ENCODE measurements at places on chromosomes 6 and 20. TPM values are rescaled to one million over a fixed set of nuclear protein-coding genes. Genes with fewer than 3 reads are reported as not detected.

Gene SDCBP2
- total RNA-seq: 1.2 TPM

DNA sequence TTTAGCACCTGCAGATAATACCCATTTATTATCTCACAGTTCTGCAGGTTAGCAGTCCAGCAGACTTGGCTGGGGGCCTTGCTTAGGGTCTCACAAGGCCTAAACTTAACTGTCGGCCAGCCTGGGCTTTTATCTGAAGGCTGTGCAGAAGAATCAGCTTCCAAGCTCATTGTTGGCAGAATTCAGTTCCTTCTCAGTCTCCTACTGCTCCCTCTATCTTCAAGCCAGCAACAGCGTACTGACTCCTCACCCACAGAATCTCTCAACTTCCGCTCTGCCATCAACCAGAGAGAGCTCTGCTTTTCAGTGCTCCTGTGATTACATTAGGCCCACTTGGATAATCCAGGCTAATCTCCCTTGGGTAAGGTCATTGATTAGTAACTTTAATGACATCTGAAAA is 30.2 kb upstream of the NHSL1 start:
- DNase-seq: no peak

DNA sequence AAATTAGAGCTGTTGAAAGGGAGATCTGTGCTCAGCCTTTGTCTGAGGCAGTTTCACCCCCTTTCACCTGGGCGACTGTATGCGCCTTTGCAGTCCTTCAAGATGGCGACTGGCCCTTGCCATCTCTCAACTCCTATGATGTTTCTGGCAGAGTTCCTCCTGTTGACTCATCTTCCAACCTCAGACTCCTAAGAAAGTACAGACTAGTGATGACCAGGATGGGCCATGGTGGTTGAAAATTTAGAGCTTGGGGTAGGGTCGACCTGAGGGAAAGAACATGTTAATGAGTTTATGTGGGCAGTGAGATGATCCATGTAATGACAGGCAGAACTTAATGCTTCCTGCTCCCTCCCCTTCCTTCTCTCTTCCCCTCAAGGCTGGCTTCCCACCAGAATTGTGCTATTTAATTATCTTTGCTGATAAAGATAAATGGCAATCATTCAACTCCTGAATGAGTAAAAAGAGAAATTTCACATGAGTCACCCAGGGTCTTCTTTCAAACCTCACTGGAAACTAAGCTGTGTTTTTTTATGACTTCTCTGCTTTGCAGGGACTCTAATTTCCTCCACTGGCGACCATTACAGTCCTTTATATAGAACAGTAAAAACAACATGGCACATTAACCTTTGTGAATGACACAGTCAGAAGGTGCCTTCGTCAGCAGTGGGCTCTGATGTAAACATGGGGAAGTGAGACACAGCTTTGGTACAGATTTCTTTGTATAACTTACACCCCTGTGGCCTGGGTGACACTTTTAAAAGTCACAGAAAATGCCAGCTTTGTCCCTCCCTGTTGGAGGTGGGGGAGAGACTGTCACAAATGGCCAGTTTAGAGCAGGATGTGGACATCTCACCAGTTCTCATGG is 103.5 kb downstream of the SCP2D1 start:
- DNase-seq: no peak

- no peak for DNase-seq
Measured at GRCh38 chr6:29989211-29989610, 46.9 kb downstream of the HLA-A start.

DNA sequence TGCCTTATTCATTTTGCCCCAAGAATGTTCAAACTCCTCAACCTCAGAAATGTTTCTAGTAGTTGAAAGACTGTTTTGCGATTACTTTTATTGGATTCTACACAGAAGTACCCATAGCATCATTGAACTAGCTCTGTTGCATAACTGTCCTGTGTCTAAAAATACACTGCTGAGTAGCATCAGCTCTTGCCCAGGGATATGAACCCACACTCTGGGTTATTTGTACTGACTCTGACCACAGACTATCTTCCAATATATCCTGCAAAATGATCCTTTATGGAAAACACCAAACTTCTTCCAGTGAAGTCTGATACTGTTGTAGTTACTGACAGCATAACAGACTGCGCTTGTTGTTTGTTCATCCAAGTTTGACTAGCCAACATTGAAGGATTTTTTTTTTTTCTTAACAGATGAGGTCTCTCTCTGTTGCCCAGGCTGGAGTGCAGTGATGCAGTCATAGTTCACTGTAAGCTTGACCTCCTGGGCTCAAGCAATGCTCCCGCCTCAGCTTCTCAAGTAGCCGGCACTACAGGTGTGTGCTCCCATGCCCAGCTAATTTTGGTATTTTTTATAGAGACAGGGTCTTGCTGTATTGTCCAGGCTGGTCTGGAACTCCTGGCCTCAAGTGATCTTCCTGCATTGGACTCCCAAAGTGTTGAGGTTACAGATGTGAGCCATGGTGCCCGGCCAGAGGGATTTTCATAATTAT is 49.9 kb downstream of the TULP4 start:
- DNase-seq: no peak

DNA sequence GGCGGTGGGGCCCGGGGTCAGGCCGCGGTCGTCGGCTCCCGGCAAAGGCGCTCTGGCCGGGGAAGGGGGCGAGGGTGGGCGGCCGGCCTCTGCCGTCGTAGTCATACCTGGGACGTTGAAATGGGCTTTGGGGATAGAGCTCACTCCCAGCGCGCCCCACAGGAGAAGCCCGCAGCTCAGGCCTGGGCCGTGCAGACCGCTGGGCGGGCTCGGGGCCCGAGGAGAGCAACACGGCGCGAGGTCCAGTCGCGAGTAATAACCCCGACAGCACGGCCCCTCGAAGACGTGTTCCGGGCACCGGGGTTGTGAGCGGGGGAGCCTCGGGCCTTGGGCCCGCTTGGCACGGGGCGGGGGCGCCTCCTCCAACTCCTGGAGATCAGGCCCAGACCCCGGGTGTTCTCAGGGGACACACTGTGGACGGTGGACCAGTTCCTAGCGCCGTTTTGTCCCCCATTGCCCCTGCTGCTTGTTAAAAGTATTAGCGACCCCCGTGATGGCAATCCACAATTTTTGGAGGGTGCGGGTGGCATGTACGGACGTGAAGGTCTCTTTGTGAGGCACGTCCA is 10.9 kb downstream of the FOXC1 start:
- no peak for DNase-seq

DNA sequence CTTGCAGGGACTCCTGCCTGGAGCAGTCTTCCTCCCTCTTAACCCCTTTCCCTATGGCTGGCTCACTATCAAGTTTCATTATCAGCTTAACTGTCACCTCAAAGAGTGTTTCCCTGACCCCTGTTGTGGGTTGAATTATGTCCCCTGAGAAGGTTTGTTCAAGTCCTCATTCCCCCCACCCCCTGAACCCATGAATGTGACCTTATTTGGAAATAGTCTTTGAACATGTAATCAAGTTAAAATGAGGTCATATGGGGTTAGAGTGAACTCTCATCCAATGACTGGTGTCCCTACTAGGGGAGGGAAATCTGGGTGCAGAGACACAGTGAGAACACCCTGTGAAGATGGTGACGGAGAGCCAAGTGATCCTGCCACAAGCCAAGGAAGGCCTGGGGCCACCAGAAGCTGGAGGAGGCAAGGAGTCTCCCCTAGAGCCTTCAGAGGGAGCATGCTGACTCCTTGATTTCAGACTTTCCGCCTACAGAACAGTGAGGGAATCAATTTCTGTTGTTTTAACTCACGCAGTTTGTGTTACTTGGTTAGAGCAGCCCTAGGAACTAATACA is 165.2 kb upstream of the TOP1 start:
- no peak for DNase-seq

GRCh38 chr6:168681748-168682147 is 240.8 kb downstream of the SMOC2 start:
- DNase-seq: no peak

DNA sequence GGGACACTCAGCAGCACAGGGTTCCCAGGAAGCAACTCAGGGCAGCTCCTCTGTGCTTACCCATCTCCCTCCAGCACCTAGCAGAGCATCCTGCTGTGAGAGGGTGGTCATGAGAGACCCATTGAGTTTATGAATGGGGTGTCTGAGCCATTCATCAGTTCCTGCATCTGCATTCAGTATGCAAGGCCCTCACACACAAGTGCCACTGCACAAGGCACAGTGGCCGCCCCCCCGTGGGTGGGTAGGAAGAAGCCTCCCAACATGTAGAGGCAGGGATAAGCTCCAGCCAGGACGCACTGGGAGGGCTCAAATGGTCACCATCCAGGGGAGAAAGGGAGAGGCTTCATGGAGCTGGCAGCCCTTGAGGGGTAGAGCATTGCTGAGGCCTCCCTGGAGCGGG is 43.0 kb downstream of the FOXP4 start:
- DNase-seq: no peak

- no peak for DNase-seq
Measured at GRCh38 chr20:54590856-54591255, 115.5 kb downstream of the DOK5 start.

All from heart right ventricle (tissue), 16 donors.